Colonic mucosa (tissue), 4 donors: ENCODE measurements at places on chromosomes 4 and X.

GRCh38 chr4:40550948-40551462 is 78.7 kb downstream of the RBM47 start:
- peak; percentile 38 for DNase-seq

DNA sequence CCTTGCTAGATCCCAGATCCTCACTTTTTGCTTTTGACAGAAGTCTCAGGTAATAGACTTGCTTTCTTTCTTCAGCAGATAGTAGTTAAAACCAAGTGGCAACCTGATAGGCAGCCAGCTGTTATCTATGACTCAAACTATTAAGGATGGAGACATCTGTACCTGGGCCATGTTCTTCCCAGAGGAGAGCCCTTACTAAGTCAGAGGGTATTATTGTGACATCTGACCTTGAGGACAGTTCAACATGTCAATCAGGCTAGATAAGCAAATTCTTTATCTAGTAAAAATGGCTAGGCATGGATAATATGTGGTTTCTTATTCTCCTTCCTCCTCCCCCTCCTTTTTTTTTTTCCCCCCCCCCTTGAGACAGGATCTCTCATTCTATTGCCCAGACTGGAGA is 39.2 kb downstream of the TRIM2 start:
- no peak for DNase-seq

GRCh38 chr4:82913305-82913704 is 12.8 kb downstream of the THAP9 start:
- DNase-seq: no peak

GRCh38 chrX:55033429-55033828 is 2.7 kb upstream of the ALAS2 start:
- DNase-seq: no peak

GRCh38 chrX:41293269-41293668 is 40.7 kb upstream of the DDX3X start:
- no peak for DNase-seq

DNA sequence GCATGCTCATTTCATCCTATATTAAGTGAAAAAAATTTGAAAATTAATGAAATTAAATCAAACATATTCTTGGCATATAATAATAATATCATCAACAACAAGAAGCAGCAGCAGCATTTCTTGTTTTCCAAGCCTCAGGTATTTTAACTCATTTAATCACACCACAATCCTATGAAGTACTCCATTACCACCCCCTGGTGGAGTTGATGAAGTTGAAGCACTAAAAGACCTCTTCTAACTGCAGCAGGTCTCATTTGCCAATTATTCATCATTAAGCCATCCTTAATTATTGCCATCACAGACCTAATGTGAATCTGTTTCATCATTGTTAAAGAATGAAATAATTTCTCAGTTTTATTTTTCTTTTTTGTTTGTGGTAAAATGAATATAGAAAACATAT is 801.4 kb upstream of the GRID2 start:
- no peak for DNase-seq

DNA sequence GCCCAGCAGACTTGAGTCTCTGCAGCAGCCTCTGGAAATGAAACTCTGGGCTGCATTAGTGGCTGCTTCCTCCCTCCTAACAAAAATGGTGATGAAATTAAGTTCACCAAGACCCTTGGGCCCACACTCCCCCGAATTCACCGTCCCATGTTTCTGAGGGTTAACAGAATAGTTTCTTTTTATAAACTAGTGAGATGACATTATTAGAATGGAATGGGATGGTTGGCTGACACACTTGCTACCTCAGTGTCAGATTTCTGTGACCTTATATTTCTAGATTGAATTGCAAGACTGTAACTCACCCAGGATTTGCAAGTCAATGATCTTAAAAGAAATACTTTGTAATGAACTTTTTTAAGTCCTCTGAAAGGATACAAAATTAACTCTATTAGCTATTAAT is 127.1 kb downstream of the SHROOM3 start:
- DNase-seq: no peak

DNA sequence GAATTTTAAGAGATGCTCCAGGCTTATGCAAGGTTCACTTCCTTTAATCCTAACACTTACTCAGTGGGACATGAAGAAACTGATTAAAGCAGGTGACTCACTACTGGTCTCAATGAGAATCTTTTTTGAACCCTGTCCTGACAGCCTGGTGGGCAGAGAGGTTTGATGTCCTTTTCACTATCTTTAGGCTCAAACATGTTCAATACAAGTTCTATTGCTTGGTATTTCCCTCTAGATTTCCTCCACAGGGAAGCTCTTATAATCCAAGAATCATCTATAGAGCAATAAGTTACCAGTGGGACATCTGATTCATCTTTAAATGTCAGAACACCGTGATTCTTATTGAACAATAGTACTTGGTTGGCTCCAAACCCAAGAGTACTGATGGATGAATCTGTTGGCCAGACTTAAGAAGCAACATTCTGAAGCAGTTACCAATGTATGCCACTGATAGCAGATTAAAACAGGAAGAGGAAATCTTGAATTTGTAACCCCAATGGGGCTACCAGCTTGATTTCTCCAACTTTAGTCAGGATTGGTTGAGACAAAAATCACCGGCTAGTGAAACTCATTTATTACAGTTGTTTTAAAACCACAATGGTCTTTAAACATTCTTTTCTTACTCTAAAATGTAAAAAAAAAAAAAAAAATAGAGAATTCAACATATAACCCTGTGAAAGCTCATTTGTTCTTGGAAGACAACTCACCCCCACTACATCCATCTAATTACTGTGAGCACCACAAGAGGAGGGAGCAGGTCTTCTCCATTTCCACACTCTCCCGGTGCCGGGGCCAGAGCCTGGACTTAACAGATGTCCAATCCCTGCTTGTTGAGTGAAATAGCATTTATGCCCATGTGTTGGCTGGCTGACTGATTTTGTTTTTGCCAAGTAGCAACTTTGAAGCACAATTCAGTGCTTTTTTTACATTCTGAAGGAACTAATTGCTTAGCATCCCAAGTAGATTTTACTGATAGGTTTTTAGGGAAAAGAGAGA is 43.3 kb downstream of the FGFBP1 start:
- no peak for DNase-seq

DNA sequence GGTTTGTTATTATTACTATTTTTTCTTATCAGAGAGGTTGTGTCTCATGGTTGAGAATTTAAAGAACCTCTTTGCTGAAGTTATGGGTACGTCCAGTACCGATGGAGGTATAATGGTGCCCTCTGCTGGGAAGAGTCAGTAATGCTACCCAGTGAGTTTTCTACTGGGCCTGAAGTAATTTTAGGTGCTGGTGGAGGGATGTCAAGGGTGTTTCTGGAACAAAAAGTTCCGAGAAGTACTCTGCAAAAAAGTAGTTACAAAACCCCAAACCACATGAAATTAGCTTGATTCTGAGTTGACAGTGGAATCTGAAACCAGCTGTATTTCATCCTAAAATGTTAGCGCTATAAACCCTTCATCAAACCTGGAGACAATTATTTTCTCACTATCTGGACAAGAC is 102.5 kb upstream of the MID1 start:
- peak; percentile 67 for DNase-seq

DNA sequence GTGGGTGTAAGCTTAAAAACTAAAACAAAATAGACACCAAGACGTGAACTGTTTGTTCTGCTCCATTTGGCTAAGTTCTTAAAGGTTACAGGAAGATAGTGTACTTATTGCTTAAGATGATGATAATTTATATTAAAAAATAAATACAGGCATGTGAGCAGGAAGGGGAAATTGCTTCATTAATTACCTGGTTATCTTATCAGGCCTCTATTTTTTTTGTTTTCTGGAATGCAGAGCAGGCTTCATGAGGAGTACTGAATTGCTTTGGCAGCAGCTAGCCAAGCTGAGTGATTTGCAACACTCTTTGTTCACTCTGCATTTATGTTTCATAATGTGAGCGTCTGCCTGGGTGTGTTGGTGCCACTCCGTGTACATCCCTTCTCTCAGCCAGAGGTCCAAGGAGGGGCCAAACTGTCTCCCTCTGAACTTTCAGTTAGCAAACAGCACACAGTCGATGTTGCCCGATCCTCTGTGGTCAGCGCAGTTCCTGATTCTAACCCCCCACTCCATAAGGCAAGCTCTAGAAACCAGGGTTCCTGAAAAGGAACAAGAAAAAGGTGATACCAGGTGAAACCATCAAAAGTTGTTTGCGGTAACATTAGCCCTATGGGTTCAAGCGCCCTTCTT is 348.2 kb downstream of the SPRY1 start:
- DNase-seq: no peak

DNA sequence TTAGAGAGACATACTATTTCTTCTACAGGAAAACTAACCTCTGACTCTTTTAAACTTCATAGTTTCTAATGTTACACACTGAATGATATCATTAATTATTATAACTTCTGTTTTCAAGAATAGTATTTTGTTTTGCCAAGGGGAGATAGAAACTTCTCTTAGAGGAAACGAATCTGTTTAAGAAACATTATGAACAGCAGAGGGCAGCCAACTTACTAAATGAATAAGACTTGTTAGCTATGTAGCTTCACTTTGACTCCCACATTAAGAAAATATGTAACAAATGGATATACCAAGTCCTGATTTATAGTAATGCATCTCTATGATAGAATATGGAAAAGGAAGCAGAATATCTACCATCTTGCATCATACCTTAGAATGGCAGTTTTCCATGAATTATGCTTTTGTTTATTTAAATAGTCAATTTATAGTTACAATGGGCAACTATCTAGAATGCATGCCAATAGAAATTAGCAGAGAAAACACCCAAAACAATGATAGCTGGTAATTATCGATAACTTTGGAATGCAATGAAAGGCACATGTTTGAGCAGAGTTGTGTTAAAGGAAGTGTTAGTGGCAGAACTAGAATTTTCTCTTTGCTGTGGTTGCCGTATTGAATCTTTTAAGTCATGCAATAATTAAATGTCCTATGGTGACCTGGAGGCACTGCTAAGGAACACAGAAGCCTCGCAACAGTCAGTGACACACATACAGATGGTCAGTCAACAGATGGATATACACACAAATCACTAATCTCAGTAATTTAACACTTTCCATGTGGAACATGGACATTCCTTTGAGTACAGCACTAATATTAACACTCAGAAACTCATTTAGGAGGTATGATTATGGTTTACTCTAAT is 105.7 kb upstream of the PDLIM3 start:
- DNase-seq: no peak

DNA sequence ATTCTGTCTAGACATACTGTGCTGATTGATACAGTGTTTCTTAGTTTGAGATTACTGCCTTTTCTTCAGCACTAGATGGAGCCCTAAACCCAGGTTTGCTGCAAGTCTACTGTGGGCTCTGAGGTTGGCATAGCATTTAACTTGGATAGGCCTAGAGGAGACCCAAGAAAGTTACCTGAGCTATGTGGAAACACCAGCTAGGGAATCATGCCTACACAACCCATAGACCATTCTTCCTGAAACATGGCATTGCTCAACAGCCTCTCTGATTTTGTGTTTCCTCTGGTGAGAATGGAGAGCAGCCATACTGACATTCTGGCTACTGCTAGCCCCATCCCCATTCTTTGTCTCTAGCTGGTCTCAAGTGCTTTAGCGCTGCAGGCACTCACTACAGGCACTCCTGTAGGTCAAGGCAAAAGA is 287.7 kb upstream of the PCDH18 start:
- DNase-seq: no peak

DNA sequence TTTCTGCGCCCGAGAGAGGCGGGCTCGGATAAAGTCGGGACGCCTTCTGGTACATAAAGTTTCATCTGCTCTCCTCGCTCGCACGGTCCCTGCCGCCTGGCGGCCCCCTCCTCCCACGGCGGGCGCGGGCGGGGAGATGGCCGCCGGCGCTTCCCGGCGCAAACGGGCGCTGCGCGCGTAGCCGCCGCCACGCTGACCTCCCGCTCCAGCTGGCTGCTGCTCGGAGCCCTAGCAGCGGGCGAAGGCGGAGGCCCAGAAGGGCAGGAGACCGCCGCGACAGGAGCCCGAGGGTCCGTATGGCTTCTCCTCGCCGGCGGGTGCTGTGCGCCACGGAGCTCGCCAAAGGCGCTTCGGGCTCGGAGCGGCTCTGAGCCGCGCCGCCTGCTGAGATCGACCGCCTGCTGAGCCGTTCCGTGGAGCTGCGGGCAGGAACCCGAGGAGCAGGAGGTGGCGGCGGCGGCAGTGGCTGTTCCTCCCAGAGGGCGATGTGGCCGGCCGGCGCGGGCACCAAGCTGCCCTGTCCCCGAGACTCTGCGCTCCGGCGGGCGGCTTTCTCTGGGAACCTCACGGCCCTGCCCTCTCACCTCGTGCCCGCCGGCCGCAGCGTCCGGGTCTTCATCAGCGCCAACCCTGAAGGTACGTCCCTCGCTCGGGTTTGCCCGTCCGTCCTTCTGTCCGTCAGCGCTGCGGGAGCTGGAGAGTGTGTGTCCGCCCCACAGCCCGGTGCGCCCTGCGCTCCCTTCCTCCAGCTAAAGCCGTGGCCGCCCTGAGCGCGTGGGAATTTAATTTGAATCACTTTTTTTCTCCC is at the start of gene NWD2:
TSS of gene NWD2 (plus strand) at position 161 of the 808 bp plus-strand sequence. CDS start at position 486, 325 bp downstream.
- DNase-seq: peak; percentile 18

DNA sequence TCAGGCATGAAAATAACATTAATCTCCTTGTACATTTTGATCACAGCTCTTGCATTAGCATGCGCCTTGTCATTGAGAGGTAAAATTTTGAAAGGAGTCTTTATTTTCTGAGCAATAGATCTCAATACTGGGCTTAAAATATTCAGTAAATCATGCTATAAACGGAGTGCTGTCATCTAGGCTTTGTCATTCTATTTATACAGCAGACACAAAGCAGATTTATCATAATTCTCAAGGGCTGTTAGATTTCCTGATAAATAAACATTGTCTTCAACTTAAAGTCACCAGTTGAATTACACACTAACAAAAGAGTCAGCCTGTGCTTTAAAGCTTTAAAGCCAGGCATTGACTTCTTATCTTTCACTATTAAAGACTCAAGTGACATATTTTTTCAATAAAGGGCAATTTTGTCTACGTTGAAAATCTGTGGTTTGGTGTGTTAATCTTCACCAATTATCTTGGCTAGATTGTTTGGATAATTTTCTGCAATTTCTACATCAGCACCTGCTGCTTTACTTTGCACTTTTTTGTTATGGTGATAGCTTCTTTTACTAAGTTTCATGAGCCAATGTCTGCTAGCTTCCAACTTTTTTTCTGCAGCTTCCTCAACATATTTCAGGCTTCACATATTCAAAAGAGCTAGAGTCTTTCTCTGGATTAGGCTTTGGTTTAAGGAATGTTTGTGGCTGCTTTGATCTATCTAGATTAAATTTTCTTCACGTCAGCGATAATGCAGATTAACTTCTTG is 27.9 kb upstream of the UGT2B4 start:
- no peak for DNase-seq

- DNase-seq: no peak
Observed at GRCh38 chr4:47486231-47486673, 1.2 kb downstream of the ATP10D start.

GRCh38 chr4:182897601-182898478 is 19.3 kb downstream of the DCTD start:
- no peak for DNase-seq

DNA sequence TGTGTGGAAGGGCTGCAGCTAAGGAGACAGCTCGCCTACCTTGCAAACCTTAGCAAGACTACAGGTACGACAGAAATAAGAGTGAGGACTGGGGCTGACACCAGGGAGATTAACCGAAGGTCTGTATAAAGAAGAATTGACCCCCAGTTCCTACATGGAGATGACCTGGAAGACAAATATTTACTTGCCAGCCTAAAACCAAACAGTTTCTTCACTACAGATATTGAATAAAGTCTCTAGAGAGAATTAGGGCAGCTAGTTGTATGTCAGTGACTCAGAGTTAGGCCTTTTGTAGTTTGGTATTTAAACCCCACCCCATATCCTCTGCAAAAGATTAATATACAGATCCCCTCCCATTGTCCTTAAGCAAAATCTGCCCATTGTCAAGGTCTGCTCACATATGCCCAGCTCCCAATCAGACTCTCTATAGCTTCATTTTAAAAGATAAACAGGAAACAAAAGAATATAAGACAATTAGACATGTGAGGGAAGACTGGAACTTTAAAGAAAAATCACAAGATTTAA is 28.1 kb upstream of the FRMPD3 start:
- no peak for DNase-seq
